Stimulated activated CD8-positive, alpha-beta memory T cell treated with anti-CD3 and anti-CD28 coated beads, Interleukin-4, amount 100 ng/mL, for 1 hour (primary cell): ENCODE measurements at places on chromosomes 1 and 21.

- no peak for DNase-seq
Measured at GRCh38 chr1:109214695-109215623, 1.2 kb downstream of the SARS1 start.

GRCh38 chr21:26116456-26117011 is 54.0 kb downstream of the APP start:
- DNase-seq: no peak

GRCh38 chr1:31897526-31898100 is 40.6 kb downstream of the PTP4A2 start:
- DNase-seq: no peak

GRCh38 chr1:63688302-63688890 is 85.4 kb upstream of the ROR1 start:
- no peak for DNase-seq

GRCh38 chr1:81432654-81433109 is 368.1 kb upstream of the ADGRL2 start:
- no peak for DNase-seq

DNA sequence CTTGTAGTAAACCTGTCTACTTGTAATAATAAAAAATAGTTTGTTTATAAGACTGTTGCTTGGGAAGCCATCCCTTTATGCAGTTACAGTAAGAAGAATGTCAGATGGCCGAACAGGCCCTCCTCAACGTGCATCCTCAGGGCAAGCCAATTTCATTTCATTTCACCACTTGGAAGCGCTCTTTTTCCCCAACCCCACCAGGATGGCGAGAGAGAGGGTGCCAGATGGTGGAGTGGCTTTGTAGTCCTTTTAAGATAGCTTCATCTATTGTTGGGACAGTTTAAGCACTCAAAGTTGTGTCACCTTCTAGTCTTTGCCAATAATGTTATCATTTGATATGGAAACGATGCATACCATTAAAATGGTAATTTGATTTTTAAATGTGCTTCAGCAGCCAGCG is 356.3 kb upstream of the CAMK1G start:
- DNase-seq: no peak

DNA sequence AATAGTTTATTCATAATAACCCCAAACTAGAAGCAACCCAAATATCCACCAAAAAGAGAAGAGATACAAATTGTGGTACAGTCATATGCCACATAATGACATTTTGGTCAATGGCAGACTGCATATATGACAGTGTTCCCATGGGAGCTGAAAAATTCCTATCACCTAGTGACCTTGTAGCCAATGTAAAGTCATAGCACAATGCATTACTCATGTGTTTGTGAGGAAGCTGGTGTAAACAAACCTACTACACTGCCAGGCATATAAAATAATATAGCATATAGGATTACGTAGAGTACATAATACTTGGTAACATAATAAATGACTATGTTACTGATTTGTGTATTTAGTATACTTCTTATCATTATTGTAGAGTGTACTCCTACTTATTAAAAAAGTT is 29.5 kb upstream of the SLFNL1 start:
- DNase-seq: no peak

GRCh38 chr1:31230378-31230777 is 9.3 kb downstream of the NKAIN1 start:
- no peak for DNase-seq

GRCh38 chr1:56237491-56238064 is 341.8 kb downstream of the PLPP3 start:
- no peak for DNase-seq

DNA sequence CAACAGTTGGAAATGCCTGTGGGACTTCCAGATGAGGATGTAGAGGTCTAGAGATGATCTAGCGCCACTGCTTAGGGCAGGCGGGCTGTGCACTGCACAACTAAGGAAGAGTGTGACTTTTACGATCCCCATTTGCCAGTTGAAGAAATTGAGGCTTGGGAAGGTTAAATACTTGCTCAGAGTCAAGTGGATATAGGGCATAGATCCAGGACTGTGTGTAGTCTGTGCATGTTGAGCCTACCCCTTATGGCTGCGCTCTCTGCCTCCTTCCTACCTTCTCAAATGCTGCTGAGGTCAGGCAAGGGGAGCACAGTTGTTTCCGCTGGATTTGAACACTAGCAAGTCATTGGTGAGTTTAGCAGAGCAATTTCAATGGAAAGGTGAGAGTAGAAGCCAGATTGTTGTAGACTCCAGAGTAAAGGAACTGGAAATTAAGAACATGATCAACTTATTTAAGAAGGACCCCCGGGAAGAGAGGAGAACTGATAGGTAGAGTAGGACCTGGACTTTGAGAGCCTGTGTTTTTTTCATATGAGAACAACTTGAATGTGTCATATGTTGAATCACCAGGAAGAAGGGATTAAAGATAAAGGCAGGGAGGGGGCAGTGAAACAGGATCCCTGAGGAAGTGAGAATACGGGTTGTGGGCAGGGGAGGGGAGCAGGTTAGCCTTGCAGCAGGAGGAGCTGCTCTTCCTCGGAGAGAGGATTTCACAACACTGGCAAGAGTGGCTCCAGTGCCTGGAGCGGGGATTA is 2.7 kb downstream of the CAPN2 start:
- DNase-seq: no peak
